Hepatic stellate cell (primary cell): ENCODE measurements at places on chromosomes 7 and 10.
A peak's percentile ranks its signal among the peaks of the same experiment; 100 is the strongest.

- no peak for DNase-seq
Measured at GRCh38 chr10:38045129-38045528, 34.7 kb downstream of the ZNF33A start.

GRCh38 chr10:78365694-78366093, 332.0 kb downstream of the RPS24 start:
- no peak for DNase-seq

DNA sequence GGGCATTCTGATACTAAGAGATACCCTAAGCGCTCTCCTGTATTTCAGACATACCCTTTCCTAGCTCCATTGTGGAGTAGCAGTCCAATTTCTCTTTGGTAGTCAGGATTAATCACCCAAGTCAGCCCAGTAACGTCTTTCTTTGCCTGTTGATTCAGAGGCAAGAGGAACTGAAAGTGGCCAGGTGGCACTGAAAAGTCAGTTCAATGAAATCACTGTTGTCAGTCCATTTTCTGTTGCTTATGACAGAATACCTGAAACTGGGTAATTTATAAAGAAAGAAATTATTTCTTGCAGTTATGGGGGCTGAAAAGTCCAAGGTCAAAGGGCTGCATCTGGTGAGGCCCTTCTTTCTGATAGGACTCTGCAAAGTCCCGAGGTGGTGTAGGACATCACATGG, 40.2 kb downstream of the ANKRD61 start:
- no peak for DNase-seq

- no peak for DNase-seq
Measured at GRCh38 chr10:11475831-11476434, 135.5 kb downstream of the USP6NL start.

DNA sequence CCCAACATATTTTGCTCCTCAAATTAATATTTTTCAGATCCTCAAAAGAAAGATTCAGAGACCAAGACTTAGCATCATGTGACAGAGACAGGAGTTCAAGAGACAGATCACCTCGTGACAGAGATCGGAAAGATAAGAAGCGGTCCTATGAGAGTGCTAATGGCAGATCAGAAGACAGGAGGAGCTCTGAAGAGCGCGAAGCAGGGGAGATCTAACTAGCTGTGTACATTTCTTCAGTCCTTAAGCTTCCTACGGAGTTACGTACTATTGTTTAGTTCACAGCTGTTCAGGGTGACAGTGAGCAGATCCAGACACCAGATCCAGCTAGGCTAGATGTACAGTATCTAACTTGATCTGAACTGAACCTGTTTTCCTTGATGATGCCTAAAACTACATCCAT, 61.3 kb downstream of the KLRG2 start:
- no peak for DNase-seq

- DNase-seq: no peak
Measured at GRCh38 chr7:36862771-36863261, 138.5 kb upstream of the AOAH start.

GRCh38 chr10:102713539-102713813, 721 bp downstream of the ARL3 start:
- DNase-seq: no peak

DNA sequence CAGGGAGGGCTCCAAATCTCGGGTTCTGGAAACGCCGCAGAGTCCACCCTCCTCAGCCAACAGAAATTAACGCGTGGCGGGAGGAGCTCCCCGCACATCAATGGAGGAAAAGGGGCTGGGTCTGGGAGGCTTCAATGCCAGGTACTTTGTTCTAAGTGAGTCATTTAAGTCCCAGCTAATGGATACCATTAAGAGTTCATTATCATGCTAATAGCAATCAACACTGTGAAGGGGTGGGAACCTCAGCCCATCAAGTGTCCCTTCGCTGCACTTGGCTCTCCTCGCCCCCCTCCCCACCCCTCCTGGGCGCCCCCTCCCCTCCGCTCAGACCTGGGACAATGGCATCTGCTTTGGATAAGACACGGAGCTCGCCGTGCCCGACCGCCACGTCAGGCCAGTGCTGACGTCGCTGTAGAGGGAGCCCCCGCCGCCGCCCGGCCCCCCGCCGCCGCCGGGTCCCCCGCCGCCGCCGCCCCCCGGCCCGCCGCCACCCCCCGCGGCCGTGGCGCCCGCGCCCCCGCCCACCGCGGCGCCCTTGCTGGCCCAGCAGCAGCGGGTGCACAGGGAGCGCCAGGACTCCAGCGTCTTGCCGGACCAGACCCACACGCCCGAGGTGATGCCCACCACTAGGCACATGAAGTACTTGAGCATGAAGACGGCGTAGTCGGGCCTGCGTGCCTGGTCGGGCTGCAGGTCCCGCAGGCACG, 2.9 kb downstream of the FZD8 start:
- DNase-seq: no peak

- no peak for DNase-seq
Measured at GRCh38 chr7:44621034-44621749, 14.8 kb downstream of the OGDH start.

GRCh38 chr7:98321301-98321700, 39.8 kb downstream of the BRI3 start:
- DNase-seq: no peak

DNA sequence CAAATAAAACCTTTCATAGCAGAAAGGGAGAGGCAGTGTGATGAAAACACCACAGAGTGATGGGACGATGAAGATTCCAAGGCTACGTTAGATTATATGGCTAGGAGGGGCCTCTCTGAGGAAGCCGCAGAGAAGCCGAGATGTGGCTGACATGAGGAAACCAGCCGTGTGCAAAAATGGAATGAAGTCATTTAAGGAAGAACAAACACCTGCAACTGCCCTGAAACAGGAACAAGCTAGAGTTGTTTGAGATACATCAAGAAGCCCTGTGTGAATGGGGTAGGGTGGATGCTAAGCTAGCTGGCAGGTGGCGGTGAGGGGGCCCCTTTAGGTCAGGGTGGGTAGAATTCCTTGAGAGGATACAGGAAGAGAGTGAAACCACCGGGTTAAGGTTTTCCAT, 129.5 kb downstream of the KLF6 start:
- no peak for DNase-seq

- no peak for DNase-seq
Measured at GRCh38 chr10:127878475-127879055, 14.2 kb downstream of the CLRN3 start.

DNA sequence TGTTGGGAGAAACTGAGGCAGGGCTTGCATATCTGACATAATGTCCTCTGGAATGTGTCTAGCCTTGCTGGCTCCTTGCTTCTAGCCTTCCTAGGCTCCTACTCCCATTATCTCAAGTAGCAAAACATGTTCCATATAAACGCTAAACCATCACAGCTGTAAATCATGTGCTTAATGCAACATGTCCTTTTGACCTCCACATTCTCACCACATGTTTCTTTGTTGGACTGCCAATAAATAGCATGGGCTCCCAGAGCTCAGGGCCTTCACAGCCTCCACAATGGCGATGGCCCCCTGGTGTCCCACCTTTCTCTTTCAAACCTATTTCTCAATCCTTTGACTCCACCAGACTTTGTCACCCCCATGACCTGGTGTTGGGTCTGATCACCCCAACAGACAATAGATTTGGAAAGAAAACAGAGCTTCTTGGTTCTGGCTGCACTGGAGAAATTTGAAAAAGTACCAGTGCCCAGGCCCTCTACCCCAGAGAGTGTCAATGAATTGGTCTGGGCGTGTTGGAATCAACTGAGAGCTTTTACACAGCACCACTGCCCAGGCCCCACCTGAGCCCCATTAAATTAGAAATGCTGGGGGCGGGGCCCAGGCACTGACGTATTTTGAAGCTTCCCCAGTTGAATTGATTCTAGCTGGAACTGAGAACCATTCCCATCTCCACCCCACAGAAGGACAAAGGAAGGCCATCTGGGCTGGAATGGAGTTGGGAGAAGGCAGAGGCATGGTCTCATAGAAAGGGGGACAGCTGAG, 41.3 kb upstream of the GGCT start:
- DNase-seq: no peak

GRCh38 chr7:152851881-152852417, 92.4 kb downstream of the ACTR3B start:
- DNase-seq: no peak

- no peak for DNase-seq
Measured at GRCh38 chr10:5447611-5448071, 35.3 kb downstream of the NET1 start.

GRCh38 chr10:49618821-49619220, 5.0 kb downstream of the CHAT start:
- DNase-seq: no peak

- DNase-seq: no peak
Measured at GRCh38 chr7:47415318-47416212, 166.3 kb downstream of the TNS3 start.

GRCh38 chr10:30036811-30037210, 22.6 kb downstream of the JCAD start:
- no peak for DNase-seq

- no peak for DNase-seq
Measured at GRCh38 chr10:13298748-13299436, 972 bp downstream of the PHYH start.

GRCh38 chr10:30589441-30589840, 40.1 kb downstream of the LYZL2 start:
- no peak for DNase-seq

- no peak for DNase-seq
Measured at GRCh38 chr10:100204370-100204769, 18.5 kb upstream of the ERLIN1 start.

- DNase-seq: no peak
Measured at GRCh38 chr10:88150339-88150738, 286.9 kb downstream of the PTEN start.

- DNase-seq: no peak
Measured at GRCh38 chr10:101280511-101280910, 51.2 kb upstream of the LBX1 start.

DNA sequence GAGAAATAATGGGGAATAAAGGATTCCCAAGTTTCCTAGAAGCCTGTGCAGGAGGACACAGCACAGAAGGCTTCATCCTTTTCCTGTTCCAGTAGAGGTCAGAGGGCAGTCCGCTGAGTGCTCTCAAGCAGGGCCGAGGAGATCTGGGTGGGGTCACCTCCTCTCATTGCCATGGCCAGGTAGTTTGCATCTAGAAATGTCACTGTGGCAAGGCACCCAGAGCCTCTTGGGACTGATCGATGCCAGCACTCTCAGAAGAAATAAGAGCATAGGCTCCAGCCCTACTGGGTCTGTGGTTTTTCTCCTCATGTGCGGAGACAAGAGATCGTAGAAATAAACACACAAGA, 7.9 kb downstream of the NUB1 start:
- DNase-seq: no peak

GRCh38 chr7:47803025-47803424, 145.2 kb downstream of the PKD1L1 start:
- no peak for DNase-seq

DNA sequence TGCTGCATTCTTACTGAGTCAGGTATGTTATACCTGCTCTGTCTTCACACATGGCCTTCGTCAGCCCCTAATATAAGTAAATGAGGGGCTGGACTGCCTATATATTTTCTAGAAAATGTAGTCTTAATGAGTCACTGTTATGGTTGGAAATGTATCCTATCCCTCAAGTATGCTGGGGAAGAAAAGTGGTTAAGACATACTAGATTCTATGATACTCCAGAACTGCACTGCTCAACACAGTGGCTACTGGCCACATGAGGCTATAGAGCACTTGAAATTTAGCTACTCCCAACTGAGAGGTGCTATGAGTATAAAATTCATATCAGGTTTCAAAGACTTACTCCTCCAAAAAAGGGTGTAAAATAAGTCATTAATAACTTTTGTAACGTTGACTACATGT, 104.3 kb upstream of the STEAP1B start:
- no peak for DNase-seq

DNA sequence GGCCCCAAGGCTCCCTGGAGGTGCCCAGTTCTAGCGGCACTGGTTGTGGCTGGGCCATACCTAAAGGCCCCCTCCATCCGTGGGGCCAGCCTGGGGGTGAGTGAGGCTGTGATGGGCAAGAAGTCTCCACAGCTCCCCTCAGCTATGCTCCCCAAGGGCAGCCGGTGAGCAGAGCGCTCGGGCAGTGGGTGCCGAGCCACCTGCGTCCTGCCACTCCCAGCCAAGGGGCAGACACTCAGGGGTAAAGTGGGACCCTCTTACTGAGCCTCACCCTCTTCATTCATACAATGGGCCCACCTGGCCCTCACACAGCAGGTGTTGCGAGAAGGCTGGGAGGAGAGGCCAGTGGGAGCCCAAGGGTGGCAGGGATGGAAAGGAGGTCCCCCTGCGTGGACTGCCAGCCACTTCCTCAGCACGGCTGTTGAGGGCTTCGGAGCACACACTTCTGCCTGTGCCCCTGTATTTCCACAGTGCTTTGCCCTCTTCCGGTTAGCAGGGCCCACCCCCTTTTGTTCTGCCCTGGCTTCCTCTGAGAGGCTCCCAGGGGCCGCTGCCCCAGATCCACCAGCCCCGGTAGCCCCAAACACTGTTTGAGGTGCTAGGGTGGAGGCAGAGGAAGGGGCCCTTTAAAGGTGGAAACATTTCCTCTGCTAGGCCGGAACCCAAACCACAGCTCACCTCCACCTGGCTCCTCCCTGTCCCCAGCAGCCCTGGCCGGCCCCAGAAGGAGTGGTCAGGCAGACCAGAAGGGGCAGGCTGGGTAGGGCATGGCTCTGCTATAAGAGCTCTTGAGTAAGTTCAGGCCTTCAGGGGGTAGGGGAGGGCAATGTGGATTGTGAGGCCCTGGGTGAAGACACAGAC, 16.4 kb upstream of the C10orf105 start:
- no peak for DNase-seq

DNA sequence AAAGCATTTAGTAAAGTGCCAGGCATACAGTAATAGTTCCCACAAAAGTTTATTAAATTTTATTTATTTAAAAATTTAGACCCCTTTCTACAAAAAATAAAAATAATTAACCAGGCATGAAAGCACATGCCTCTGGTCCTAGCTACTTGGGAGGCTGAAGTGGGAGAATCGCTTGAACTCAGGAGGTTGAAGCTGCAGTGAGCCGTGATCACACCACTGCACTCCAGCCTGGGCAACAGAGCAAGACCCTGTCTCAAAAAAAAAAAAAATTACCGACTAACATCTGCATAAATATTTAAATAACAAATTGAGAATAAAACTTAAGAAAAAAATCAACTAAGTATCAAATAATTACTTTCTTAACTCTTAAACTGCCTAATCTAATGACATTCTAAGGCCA, 64.3 kb upstream of the TRIM24 start:
- no peak for DNase-seq

GRCh38 chr10:118310822-118311221, 31.3 kb downstream of the FAM204A start:
- DNase-seq: peak; percentile 8

GRCh38 chr10:63068246-63068645, 64.9 kb upstream of the NRBF2 start:
- no peak for DNase-seq

- DNase-seq: peak; percentile 34
Measured at GRCh38 chr10:15433850-15434537, 62.9 kb upstream of the FAM171A1 start.

- DNase-seq: no peak
Measured at GRCh38 chr10:76695069-76695468, 942.5 kb downstream of the KCNMA1 start.

DNA sequence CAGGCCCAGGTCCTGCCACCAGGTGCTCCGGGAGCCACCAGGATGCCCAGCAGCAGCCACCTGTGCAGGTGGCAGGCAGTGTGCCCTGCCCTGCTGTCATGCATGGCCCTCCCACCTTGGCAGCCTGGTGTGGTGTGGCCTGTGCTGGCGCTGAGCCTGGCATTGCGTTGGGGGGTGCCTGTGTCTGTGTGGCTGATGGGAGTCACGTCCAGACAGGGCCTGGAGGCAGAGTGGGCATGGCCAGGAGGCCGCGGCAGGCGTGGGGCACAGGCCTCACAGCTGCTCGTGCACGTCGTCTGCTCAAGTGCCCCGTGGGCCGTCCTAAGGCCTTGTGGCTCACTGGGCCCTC, 8.7 kb downstream of the TTYH3 start:
- DNase-seq: no peak

- DNase-seq: no peak
Measured at GRCh38 chr7:45192621-45193041, 35.0 kb downstream of the RAMP3 start.
